H1 (cell line): ENCODE measurements at places on chromosomes 16 and 17.

DNA sequence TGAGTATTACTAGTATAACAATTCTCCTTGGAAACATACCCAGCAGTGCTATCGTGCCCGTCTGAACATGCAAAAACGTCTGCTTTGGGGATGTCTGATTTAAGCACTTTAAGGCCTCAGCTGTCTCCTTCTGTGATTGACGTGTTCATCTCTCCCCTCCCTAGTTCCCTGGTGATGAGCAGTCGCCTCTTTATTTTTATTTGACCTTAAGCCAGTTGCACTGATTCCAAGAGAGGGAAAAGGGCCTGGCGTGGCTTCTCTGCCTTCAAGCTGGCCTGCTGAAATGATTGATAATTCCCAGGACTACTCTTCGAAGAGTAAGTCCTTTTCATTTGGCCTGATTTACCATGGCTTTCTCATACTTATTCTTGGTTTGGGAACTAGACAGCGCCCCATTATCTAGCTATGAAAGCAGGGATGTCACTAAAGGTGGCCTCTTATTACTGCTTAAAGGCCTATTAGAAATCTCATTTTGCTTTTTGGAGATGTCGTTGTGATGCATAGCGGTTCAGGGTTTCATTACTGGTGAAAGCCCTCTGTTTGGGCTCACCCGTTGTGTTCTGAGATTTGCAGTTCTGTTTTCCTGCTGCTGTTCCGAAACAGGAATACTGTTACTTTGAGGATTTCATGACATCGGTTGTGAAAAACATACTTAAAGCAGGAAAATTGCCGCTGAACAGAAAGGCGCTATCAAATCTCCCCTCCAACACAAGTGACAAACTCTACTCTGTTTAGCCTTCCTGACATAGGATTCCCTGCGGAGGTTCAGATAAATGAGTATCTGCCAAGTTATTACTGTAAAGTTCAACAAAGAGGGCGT is 65.5 kb downstream of the IQCK start:
- no peak for DNase-seq

DNA sequence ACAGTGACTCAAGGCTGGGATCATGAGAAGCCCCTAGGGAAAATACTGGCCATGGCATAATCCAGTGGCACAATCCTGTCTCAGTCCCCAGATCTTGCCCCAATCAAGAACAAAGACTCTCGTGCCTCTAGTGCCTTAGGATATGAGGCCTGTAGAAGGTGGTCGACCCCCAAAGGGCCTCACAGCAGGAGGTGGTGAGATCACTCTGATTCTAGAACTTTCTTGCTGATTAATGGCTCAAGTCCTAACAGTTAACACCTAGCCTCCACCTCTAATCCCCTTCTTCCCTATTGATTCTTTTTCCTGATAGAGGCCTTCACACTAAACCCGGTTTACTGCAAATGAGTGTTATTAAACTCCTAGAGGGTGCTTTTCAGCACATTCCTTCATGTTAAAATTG is 176.8 kb downstream of the CCDC182 start:
- no peak for DNase-seq

DNA sequence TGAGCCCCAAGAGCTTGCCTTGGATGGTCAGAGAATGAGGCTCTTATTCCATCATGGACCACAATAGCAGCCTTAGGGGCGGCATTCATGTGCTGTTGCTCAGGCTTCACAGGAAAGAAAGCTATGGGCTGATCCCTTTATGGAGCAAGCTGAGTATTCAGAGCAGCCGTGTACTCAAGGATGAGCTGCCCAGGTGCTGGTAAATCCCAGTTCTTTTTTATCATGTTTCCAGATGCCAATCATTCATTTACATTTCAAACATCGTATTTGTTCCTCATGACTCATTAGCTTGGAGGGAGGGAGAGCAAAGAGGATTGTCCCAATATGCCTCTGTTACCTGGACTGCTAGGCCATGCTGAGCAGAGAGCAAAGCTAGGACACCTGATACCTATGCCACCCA is 475.7 kb downstream of the SHISA9 start:
- DNase-seq, result no peak

DNA sequence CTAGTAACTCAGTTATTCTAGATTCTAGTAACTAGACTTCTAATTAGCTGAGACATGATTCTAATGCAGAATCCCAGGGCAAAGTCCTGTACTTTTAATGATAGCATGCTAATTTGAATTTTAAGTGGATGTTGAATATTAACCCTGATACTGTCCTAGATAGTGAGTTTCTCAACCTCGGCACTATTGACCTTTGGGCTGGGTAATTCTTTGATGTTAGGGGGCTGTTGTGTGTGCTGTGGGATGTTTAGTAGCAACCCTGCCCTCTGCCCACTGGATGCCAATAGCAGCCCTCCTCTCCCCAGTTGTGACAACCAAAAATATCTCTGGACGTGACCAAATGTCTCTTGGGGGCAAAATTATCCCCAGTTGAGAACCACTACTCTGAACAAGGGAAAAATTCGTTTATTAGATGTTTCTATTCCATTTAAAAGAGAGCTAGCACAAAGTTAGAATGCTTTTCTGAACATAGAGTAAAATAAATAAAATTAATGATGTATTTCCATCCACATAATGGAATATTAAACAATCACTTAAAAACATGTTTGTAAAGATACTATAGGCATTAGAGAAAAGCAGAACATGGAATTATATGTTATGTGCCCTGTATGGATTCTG is 30.2 kb downstream of the SALL1 start:
- no peak for DNase-seq

- DNase-seq, result no peak
Measured at GRCh38 chr17:65039336-65039988, 17.1 kb downstream of the GNA13 start.

DNA sequence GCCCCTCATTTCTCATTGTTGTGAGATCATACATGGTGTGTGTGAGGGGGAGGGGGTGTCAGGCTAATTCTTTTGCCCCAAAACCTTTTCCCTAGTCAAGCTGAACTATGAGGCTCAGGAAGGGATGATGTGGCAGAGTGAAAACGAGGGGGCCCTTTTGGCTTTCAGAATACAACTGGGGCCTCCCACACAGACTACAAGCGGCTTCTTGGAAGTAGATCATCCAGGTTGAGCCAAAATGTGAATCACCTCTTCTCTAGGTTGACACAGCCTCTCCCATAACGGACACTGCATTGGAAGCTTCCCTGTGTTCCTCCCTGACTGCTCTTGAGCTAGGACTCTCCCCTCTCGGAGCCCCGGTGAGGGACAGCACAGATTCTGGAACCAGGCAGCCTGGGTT is 2.3 kb upstream of the ALKBH5 start:
- no peak for DNase-seq

GRCh38 chr17:61479493-61480413 is 27.5 kb downstream of the TBX4 start:
- peak; percentile 44 for DNase-seq

GRCh38 chr17:45757431-45758218 is 26.5 kb upstream of the CRHR1 start:
- no peak for DNase-seq

- DNase-seq, result no peak
Measured at GRCh38 chr16:28609631-28610594, at the start of gene SULT1A1. Gene SULT1A1, minus strand, starts transcription at chr16:28610044. Its CDS starts 1,189 bp downstream, at chr16:28608855.

DNA sequence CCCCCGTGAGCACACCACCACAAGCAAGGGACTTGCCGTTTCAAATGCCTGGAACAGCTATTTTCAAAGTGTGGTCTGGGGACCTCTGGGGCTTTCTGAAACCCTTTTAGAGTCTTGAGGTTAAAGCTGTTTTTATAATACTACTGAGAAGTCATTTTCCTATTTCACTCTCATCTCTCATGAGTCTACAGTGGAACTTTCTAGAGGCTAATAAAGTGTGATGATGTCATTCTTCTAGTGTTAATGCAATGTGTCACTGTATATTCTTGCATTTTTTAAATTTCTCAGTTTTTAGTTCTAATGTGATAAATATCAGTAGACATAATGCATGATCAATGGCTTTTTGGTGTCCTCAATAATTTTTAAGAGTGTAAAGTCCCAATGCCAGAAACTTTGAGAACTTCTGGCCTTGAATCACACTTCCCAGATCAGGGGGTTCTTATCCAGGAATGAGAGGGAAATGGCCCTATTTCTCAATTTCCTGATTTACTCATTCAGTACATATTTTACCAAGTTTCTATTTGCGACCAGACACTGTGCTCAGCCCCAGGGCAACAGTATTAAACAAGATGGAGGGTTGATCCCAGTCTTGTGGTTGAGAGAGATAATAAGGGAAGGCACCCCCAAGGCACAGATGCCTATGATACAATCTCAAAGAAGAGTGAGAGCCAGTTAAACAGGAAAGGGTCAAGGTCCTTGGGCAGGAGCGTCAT is 444.0 kb downstream of the HS3ST3B1 start:
- DNase-seq, result no peak

- DNase-seq, result no peak
Measured at GRCh38 chr16:57314161-57314785, 29.8 kb upstream of the PLLP start.

GRCh38 chr17:80339731-80340456 is 75.1 kb upstream of the ENDOV start:
- no peak for DNase-seq

DNA sequence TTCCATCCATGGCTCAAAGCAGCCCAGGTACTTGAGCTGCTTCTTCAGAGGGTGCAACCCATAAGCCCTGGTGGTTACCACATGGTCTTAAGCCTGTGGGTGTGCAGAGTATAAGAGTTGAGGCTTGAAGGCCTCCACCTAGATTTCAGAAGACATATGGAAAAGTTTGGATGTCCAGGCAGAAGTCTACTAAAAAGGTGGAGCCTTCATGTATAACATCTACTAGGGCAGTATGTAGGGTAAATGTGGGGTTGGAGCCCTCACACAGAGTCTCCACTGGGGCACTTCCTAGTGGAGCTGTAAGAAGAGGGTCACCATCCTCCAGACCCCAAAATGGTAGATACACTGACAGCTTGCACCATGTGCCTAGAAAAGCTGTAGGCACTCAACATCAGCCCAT is 120.9 kb downstream of the HS3ST3A1 start:
- no peak for DNase-seq

- DNase-seq, result no peak
Measured at GRCh38 chr17:45747911-45748310, 36.2 kb upstream of the CRHR1 start.

- no peak for DNase-seq
Measured at GRCh38 chr16:56607675-56608042, 725 bp upstream of the MT2A start.

- no peak for DNase-seq
Measured at GRCh38 chr16:983044-984030, 1.8 kb downstream of the SOX8 start.

DNA sequence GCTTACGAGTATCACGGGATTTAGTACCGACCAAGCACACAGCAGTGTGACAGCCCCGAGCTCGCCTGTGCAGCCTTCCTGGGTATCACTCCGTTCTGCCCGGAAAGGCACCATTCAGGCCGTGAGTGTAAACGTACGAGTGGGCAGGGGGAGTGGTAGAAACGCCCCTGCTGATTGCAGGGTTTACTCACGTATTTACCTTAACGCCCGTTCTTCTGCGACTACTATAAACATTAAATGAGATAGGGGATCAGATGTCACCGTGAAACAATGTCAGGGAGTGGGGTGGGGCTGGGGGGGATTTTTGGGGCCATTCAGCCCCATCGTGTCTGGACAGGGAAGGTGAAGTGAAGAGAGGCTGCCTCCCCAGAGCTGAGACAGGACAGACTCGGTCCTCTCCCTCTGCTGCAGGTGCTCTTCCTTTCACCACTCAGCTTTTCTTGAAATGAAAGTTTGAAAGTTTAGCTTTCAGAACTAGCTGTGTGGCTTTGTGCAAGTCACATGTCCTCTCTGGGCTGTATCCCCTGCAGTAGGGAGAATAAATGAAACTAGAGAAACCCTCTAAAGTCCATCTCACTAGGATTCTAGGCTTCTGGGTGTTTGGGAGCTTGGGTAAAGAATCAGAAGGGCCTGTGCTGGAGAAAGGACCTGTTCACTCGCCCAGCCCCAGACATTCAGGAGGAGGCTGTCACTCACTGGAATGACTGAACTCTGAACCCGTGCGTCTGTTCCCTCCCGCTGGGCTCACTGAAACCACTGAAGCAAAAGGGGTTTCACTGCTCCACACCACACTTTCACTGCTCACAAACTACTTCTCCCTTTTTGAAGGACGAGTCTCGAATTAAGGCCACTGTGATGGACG is 66.7 kb downstream of the RPA1 start:
- no peak for DNase-seq

DNA sequence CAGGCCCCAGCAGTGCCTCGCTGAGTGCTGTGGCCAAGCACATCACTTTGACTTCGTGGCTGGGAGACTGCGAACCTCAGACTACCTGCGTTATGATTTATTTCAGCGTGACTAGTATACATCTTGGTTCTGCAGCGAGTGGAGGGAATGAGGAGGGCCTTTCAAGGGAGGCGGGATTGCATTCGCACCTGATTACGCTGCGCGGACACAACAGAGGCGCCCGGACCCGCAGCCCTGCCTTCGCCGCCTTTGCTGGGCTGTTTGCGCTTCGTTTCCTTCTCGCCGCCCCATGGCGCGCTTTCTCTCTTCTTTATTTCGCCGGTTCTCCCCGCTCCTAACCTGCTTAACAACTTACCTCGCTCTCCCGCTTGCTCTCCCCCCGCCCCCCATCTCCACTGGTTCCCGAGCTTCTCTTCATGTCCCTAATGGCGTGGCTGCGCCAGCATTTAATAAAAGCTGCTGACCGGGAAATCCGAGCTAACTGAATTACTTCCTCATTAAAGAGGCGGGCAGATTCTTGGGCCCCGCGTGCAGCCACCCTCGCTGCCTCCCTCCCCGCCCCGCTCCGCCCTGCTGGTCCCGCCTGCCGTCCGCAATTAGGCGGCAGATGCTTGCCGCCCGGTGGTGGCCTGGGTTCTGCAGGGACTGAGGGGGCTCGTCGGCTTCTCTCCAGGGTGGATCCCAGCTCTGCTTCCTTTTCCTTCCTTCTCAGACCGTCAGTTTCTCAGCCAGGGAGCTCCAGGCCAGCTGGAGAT is 257.6 kb upstream of the SDK2 start:
- no peak for DNase-seq

DNA sequence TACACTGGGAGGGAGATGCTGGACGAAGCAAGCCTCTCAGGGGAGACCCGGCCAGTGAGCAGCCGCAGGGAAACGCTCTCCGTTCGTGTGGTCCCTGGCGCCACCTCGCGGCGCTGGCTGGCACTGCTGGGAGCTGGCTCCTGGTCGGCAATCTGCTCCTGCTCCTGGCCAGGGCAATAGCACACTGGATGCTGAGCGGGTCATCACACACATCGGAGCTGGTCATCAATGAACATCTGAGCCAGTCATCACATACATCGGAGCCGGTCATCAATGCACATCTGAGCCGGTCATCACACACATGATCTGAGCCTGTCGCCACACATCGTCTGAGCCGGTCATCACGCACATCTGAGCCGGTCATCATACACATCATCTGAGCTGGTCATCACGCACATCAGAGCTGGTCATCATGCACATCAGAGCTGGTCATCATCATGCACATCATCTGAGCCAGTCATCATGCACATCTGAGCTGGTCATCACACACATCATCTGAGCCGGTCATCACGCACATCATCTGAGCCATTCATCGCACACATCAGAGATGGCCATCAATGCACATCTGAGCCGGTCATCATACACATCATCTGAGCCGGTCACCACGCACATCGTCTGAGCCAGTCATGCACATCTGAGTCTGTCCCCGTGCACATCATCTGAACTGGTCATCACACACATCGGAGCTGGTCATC is 217.3 kb downstream of the RBFOX3 start:
- peak; percentile 99 for DNase-seq

GRCh38 chr17:27354051-27354490 is 60.2 kb downstream of the WSB1 start:
- no peak for DNase-seq
